Vein endothelial cell (primary cell): ENCODE measurements at places on chromosomes 2 and 18. TPM values are rescaled to one million over a fixed set of nuclear protein-coding genes. Genes with fewer than 3 reads are reported as not detected.

The C2orf66 gene
- under 0.01 and 0.38 TPM in 2 replicates for total RNA-seq

The OSR1 gene
- 0.33 TPM in 1 of 2 replicates, not detected in the other for total RNA-seq

The TUBA4B gene
- not detected in 2 replicates for total RNA-seq

The ANO7 gene
- total RNA-seq = 1.6 and 1.9 TPM in 2 replicates

The HAAO gene
- not detected in 2 replicates for total RNA-seq

The MEP1B gene
- not detected in 2 replicates for total RNA-seq
